ENCODE measurements at places on chromosomes 2 and 18.

- DNase-seq, result no peak
Measured at GRCh38 chr2:239762106-239762505, 263.0 kb downstream of the NDUFA10 start.

DNA sequence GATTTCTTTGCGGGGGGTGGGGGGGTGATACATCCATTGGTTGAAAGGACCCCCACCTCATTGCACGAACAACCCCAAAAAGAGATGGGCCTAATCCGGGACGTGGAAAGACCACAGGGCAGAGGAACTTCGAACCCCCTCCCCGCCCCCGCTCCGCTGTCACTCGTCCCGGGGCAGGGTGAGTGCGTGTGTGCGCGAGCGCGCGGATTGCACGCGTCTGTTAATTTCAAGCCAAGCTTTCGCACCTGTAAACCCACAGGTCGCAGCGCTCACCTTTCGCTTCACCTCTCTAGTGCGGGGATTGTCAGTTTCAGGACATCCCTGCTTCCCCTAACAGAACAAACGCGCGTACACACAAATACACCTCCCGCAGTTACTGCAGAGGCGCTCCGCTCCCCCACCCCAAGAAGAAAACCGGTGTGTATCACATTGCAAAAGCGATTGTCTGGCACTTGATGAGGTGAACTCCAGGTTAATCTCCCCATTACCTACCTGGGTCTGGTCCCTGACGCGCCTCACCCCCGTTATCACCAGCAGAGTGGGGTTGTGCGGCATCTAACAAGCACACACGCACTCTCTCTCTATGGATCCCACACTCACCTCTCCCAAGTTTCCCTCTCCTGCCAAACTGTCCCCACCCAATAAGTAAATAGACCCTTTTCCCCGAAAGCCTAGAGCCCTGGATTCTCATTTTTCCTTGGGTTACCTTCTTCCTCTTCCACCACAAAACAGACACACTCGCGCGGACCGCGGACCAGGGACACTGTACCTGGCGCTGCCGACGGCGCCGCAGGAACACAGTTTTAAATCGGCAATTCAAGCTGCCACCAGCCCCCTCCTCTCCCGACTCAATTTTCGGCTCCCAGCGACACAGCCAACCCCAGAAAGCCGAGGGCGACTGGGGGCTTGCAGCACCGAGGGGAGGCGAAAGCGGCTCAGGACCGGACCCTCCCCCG lies 1.0 kb downstream of the CYP26B1 start:
- DNase-seq, result no peak

- no peak for DNase-seq
Measured at GRCh38 chr2:149164296-149164695, 125.8 kb downstream of the LYPD6B start.

DNA sequence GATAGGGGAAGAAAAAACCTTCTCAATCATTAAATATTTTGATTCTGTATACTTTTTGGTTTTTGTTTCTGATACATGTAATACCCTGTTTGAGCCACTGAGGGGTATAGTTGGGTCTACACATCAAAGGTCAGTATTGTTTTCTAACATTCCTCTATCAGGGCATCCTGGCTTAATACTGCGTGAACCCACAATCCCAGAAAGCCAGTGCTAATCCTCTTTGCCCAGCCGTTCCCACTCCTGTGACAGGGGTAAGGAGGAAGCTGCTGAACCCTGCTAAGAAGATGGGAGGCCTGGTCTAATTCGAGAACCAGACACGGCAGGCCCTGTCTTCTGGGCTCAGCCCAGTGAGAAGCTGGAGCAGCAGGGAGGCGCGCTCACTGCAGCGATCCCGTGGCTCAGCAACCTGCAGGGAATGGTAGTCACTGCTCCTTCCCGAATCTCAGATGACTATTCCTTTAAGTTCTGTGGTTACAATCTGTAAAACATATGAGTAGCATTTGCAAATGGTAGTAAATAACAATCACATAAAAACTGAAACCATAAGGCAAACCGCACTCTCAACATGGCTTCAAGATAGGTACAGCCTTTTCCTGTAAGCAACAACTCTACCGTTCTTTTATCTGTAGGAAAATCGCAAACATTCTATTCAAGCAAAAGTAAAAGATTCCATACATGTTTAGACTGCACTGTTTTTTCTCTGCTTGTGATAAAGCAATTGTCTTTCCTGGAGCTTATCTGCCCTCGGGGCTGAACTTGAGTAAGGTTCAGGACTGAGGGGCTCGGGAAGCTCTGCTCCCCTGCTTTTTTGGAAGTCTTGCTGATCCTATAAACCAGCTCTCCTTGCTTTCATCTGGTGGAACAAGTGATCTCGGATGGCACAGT lies 87.0 kb downstream of the EPB41L3 start:
- no peak for DNase-seq

- no peak for DNase-seq
Measured at GRCh38 chr18:43830947-43831346, 553.7 kb upstream of the SYT4 start.

DNA sequence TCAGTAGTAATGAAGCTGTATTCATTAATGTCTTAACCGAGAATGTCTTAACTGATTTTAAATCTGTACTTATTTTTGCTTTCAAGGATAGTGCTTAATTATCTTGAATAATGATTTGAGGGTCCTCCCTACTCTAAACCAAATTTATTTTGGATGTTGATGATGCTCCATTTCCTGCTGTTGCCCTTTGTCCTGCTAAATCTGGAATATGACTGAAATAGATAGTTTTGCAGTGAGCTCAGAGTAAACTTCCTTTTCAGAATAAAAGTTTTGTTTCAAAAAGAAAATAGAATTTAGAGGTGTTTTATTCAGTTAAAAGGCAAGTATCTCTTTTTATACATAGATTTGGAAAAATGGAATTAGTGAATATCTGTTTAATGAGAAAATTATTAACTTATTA lies 8.1 kb downstream of the NBEAL1 start:
- no peak for DNase-seq

- no peak for DNase-seq
Measured at GRCh38 chr2:224670203-224670602, 46.0 kb downstream of the CCDC195 start.

GRCh38 chr2:106851881-106852501 lies 34.0 kb downstream of the ST6GAL2 start:
- no peak for DNase-seq

- DNase-seq, result no peak
Measured at GRCh38 chr2:44310287-44310686, 35.0 kb downstream of the SLC3A1 start.

- no peak for DNase-seq
Measured at GRCh38 chr2:101696272-101697123, 1.0 kb upstream of the MAP4K4 start.

DNA sequence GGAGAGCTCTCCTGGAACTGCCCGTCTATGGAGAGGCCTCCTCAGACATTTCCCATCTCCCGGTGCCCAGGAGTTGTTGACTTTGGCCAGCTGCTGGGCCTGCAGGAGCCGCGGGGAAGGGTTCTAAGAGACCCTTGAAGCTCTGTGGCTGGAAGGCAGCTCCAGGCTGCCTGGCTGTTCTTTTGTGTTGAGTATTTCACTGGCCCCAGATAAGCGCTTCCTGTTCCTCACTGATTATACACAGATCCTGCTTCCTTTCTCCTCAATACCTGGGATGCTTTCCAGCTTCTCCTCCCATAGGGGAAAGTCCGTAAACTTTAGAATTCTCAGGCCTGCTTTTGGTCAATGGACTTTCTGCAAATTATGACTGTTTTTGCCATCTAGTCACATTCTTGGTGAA lies 57.8 kb downstream of the TGOLN2 start:
- DNase-seq, result no peak

- no peak for DNase-seq
Measured at GRCh38 chr18:49342690-49343089, 117.8 kb downstream of the DYM start.

DNA sequence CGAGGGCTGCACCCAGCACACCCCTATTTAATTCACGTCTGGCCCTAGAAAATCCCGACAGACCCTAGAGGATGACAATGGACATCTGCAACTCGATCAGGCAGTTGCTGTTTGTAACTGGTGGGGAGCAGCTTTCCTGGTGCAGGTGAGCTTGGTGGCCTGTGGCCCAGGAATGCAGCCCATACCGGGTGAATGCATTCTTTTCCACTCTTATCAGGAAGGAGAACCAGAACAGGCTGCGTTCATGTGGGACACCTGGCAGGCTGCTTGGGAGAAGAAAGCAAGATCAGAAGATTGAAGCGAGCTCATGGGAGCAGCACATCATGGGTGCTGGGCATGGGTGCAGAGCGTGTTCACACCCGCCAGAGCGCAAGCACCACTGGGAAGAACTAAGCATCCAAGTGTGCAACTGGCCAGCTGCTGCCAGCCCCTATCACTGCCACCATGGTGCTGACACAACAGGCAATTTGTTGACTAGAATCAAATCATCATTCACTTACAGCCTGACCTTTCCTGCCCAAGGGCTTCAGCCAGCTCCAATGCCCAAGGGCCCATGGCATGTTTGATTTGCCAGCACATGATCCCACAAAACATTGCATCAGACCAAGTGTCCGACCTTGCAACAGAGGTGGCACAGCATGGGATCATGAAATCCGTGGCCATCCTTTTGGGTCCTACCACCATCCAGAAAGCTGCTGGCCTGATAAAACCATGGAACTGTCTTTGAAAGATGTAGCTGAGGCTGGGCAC lies 241.7 kb upstream of the ID2 start:
- DNase-seq, result no peak

DNA sequence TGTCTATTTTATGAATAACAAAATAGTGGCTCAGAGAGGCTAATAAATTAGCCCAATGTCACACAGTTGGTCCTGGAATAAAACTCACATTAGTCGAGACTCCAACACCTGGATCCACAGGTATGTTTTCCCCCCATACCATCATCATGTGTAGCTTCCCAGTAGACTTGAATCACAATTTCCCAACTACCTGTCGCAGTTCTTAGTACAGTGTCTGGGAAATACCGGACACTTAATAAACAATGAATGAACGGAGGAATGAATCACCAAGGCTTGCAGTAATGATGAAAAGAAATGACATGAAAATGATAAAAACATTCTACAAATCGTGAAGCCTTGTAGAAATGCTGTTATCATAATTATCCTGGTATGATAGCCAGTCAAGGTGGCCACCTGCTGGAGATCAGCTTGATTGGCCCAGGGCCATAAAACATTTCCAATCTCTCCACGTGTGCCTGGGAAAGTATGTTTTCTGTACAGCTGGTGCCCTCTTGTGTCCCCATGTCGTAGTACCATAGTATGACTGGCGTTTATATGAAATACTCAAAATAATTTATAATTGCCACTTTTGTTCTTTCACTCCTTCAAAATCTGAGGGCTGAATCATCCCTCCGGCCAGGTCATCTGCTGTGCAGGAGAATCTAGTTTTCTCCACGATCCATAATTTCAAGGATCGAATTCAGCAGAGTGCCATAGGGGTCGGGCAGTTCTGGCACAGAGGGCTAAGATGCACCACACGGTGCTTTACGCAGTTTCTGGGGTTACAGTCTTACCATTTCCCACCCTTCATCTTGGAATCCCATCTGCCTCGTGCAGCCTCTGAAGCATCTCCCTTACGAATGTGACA lies 95.4 kb downstream of the LAMA1 start:
- DNase-seq, result no peak

DNA sequence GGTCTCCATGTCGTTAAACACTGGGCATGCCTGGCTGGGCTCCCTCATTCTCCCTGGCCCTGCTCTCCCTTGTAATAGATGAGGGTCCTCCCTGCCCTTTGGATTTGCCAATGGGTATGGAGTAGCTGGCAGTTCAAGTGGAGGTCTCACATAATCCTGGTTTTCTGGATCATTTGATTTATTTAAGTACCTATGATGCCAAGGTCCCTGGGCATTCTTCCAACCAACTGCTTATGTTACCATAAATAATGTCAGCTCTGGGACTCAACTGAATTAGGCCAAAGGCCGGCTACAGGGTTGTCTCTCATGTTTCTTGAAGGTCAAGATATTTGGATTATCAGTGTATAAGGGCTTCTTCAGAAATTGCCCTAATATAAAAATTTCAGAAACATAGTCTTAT lies 104.9 kb upstream of the LYPD6 start:
- no peak for DNase-seq

DNA sequence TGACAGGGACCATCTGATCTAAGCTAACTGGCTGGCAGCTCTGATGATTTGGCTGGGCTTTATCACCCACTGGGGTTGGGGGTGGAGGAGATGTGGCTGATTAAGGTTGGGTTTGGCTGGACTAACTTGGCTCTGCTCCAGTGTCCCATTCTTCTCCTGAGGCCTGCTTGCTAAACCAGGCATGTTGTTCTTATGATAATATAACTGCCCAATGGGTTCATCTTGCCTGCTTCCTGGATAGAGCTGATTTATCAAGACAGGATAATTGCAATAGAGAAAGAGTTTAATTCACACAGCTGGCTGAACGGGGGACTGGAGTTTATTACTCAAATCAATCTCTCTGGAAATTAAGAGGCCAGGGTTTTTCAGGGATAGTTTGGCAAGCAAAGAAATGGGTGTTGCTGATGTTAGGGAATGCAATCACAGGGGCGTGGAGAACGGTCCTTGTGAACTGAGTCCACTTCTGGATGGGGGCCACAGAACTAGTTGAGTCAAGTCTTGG lies 150.4 kb downstream of the PTH2R start:
- DNase-seq, result no peak

- no peak for DNase-seq
Measured at GRCh38 chr2:229071292-229071976, 199.7 kb downstream of the PID1 start.

GRCh38 chr18:61019338-61020301 lies 313.6 kb upstream of the CDH20 start:
- no peak for DNase-seq

GRCh38 chr2:112541315-112542122 lies 746 bp upstream of the POLR1B start:
- DNase-seq, result no peak

- no peak for DNase-seq
Measured at GRCh38 chr2:226183033-226183432, 616.6 kb downstream of the IRS1 start.

- no peak for DNase-seq
Measured at GRCh38 chr2:86048888-86049287, 56.8 kb downstream of the POLR1A start.

DNA sequence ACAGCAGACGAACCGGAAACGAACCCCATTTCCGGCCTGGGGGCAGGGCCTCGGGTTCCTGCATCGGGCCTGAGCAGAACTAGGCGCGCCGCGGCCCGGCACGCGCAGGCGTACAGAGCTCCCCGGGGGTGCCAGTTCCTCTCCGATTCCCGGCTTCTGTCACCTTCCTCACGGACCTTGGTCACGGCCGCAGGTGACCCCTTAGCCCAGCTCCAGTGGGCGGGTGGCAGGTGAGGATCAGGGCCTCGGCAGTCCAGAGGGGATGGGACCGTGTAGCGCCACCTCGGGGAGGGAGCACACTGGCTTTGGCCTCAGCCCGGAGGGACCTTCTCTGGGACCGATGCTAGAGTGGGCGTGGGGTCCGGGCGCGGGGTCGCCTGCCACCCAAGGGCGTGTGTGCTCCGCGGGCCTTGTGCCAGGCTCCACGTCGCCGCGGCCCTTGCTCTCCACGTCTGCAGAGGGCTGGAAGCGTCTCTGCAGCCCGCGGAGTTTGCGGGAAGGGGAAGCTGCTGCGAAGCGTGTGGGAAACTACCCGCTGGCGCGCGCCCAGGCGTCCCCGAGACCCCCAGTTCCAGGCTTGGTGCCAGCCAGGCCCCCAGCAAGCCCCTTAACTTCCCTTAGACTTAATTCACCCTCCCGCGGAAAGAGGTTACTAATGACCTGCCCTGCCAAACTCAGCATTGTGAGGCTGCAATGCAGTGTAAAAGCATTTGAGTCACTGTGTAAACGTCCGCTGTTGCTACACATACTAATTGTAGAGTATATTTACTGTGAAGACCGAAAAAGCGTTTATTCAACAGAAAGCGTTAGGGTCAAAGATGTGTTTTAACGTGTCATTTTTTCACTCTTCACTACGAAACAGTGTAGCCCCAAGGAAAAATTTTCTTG lies at the start of gene TRAPPC12:
Gene TRAPPC12, plus strand, starts transcription at position 48 of the 888 bp plus-strand sequence. CDS start 7,930 bp downstream, outside the sequence.
- DNase-seq, result peak; percentile 88

GRCh38 chr2:101718993-101719571 lies 21.6 kb downstream of the MAP4K4 start:
- no peak for DNase-seq
